ENCODE measurements at places on chromosomes 4 and X.

GRCh38 chrX:38494239-38494823 is 67.0 kb upstream of the TSPAN7 start:
- DNase-seq: no peak

- no peak for DNase-seq
These were observed 455.5 kb upstream of the FAM241A start for GRCh38 chr4:111689731-111690130.

DNA sequence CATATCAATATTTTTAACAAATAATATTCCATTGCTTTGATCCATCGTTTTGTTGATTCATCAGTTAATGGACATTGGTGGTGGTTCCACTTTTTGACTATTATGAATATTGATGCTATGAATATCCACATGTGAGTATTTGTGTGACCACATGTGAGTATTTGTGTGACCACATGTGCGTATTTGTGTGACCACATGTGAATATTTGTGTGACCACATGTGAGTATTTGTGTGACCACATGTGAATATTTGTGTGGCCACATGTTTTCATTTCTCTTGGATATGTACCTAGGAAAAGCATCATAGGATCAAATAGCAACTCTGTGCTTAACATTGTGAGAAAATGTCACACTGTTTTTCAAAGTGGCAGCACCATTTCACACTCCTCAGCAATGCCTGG is 433.6 kb upstream of the FRG1 start:
- DNase-seq: no peak

DNA sequence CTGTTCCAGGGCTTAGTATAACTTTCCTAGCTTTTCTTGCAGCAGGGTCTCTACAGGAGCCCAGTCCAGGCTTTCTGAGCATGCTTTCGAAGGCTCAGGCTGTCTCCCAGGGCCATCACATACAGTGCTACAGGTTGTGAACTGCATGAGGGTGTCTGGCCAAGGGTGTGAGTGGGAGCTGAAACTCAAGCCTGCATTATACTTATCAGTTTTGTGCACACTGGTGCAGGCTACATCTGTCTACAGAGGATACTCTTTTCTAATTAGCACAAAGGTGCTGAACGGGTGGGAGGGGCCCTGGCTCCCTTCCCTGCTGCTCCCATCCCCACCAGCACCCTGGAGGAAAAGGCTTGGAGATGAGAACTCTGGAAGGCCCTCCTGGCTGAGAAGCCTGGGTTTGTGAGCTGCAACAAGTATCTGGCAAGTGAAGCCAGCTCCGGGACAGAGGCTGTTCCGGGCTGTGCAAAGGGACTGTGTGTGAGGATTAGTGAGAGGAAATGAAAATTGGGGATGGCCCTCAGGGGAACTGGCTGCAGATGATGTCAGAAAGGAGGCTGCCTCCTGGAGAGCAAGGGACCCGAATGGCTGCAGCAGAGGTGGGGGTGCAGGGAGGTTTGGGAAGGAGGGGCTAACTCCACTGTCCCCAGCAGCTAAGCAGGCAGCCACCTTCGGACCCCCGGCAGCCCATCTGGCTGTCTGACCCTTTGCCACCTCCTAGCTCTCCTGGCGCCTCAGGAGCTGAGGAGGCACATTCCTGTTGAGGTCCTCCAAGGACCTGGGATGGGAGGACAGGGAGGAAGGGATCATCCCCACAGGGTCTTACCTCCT is 68.5 kb downstream of the EFNB1 start:
- DNase-seq: no peak

- no peak for DNase-seq
These were observed 33.1 kb downstream of the PDLIM5 start for GRCh38 chr4:94484818-94485217.

DNA sequence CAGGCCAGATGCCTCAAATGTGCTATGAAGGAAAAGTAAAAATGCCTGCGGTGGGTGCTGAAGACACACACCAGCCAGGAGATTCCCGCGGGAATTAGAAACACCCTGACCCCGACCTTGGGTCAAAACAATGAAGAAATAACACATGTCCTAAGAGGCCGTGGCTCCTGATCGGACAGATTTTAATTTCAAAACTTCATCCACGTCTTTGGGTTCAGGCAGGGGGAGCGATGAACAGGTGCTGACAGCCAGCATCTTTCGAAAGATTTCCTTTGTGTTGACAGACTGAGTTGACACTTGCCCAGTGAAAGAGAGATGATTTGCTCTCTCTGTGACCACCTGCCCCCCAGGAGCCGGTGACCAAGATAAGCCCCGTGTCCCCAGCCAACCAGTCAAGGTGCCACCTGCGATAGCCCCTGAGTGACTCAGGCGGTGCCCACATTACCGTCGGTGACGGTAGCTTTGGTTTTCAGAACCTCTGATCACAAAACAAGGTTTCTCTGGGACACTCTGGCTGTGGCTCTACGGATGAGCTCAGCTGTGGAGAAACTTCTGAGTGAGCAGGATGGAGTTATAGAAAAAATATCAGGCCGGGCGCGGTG is 11.0 kb upstream of the IL3RA start:
- DNase-seq: no peak

GRCh38 chrX:12903646-12904045 is 2.8 kb upstream of the TLR8 start:
- DNase-seq: no peak

- no peak for DNase-seq
These were observed 138.6 kb upstream of the APOOL start for GRCh38 chrX:84865113-84865512.

GRCh38 chrX:8027827-8028226 is 100.6 kb upstream of the PNPLA4 start:
- DNase-seq: no peak

- DNase-seq: no peak
These were observed 202.4 kb downstream of the ENOX2 start for GRCh38 chrX:130700629-130701028.

- peak; percentile 82 for DNase-seq
These were observed 1.4 kb downstream of the PDS5A start for GRCh38 chr4:39976141-39976944.

- DNase-seq: no peak
These were observed 63.8 kb downstream of the CORIN start for GRCh38 chr4:47774079-47774478.

GRCh38 chr4:4555916-4556315 is 14.1 kb upstream of the STX18 start:
- DNase-seq: no peak

DNA sequence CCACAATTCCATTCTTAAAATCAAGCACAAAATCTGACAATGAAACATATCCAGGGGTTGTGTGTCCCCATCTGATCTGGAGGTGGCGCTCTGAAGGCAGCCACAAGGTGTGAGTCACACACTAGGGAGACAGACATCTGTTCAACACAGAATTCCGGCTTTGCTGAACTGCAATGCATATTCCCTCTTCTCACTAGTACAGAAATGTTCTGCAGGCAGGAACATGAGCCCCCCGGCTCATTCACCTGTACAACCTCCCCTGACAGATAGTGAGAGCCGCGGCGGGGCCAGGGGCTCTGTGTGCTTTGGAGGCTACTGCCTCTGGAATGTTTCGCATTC is 41.9 kb downstream of the WDR1 start:
- no peak for DNase-seq

DNA sequence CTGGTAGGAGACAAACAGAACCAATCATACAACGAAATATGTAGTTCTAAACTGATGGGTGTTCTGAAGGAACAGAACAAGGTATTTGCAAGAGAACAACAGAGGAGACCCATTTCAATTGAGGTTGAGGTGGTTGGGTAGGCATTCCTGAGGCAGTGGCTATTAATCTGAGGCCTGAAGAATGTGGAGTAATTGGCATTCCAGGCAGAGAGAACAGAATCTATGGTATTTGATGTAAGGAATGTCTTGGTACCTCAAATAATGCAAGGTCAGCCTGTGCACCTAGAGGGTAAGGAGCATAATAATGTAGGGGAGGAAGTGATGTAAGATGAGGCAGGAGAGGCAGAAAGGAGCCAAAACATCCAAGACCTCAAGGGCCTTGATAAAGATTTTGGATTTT is 109.5 kb upstream of the TEX13C start:
- DNase-seq: no peak
